ENCODE measurements at places on chromosomes 2 and 18.

DNA sequence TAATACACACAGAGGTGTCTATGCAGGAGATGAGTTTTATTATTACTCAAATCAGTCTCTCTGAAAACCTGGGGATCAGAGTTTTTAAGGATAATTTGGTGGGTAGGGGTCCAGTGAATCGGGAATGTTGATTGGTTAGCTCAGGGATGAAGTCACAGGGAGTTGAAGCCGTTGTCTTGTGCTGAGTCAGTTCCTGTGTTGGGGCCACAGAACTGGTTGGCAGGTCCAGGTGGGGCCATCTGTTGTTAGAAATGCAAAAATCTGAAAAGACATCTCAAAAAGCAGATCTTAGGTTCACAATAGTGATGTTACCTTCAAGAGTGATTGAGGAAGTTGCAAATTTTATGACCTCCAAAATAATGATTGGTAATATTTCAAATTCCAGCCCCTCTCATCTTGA lies 86.9 kb downstream of the VSNL1 start:
- DNase-seq, result no peak

- no peak for DNase-seq
Observed at GRCh38 chr2:37282746-37283145, 41.9 kb downstream of the PRKD3 start.

- no peak for DNase-seq
Observed at GRCh38 chr2:73324126-73324725, 30.9 kb upstream of the EGR4 start.

DNA sequence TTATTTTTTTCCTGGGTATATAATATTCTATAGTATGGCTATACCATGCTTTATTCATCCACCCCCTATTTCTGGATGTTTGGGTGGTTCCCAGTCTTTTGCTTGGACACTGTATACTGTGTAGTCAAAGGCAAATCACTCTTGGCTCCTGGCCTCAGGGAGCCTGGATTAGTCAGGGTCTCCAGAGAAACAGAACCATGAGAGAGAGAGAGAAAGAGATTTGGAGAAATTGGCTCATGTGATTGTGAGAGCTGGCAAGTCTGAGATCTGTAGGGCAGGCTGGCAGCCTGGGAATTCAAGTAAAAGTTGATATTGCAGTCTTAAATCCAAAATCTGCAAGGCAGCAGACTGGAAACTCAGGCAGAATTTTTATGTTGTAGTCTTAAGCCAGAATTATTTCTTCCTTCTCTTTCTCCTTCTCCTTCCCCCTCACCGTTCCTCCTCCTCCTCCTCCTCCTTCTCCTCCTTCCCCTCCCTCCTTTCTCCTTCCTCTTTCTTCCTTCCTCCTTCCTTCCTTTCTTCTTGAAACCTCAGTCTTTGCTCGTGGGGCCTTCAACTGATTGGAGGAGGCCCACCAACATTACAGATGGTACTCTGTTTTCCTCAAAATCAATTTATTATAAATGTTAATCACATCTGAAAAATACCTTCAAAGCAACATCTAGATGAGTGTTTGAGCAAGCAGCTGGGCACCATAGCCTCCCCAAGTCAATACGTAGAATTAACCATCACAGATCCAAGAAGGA lies 33.0 kb downstream of the CTIF start:
- DNase-seq, result no peak

- DNase-seq, result no peak
Observed at GRCh38 chr2:68776124-68776523, 41.5 kb downstream of the ARHGAP25 start.

GRCh38 chr2:30237239-30237965 lies 6.1 kb downstream of the LBH start:
- peak; percentile 58 for DNase-seq
